ENCODE measurements at places on chromosomes 11 and 22.

- DNase-seq, result no peak
These were observed at the start of gene LARGE1 for GRCh38 chr22:33920197-33920540. TSS of gene LARGE1 (minus strand) at chr22:33920476.

- DNase-seq, result no peak
These were observed 662 bp downstream of the MUC5B start for GRCh38 chr11:1223346-1224110.

DNA sequence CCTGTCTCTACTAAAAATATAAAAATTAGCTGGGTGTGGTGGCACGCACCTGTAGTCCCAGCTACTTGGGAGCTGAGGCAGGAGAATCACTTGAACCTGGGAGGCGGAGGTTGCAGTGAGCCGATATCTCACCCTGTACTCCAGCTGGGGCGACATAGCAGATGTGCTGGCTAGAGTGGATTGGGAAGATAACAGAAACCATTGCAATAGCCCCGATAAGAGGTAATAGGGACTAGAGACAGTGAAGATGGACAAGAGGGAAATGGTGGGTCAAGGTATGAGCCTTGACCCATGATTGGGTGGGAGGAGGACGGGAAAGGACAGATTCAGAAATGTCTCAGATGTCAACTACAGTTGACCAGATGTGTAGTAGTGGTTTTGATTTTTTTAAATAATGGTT, 6.1 kb downstream of the SWAP70 start:
- no peak for DNase-seq

GRCh38 chr22:20588843-20589581, 81.6 kb downstream of the MED15 start:
- no peak for DNase-seq

DNA sequence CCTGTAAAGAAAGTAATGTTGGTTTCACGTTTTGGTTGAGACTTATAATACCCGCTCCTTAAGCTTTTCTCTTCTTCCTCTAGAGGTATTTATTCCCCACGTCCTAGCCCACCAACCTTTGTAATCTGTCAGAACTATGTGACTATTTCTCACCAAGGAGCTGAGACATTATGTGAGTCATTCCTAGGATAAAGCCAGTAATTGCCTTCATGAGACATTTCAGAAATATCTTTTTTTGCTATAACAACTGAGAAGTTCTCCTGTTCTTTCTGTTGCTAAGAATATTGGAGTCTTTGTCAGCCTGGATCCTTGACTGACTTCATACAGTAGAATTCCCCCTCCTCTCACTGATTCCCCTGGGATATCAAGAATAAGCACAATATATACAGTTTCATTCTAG, 1497.0 kb upstream of the TENM4 start:
- DNase-seq, result no peak

- DNase-seq, result no peak
These were observed 3.1 kb downstream of the CSNK2A3 start for GRCh38 chr11:11349870-11350337.

GRCh38 chr11:12592283-12592682, 81.9 kb upstream of the TEAD1 start:
- DNase-seq, result no peak

Data from NCI-H345 (cell line).